Activated CD8-positive, alpha-beta memory T cell treated with anti-CD3 and anti-CD28 coated beads for 4 hours (primary cell): ENCODE measurements at places on chromosomes 1 and 21.
A peak's percentile ranks its signal among the peaks of the same experiment; 100 is the strongest.

DNA sequence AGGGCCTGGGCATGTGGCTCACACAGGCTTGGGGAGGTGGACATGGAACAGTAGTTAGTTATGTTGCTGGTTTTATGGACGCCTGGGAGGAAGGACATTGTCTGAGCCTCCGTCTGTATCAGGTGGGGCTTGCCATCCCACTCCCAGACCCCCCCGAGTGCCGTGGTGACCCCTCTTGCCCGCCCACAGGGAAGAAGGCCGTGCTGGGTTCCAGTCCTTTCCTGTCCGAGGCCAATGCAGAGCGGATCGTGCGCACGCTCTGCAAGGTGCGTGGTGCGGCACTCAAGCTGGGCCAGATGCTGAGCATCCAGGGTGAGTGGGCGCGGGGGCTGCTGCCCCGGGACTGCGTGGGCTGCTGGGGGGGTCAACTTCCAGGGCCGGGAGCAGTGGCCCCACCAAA, 41.7 kb downstream of the COQ8A start:
- no peak for DNase-seq

- DNase-seq = no peak
Observed at GRCh38 chr1:117644696-117645311, 39.0 kb downstream of the TENT5C start.

GRCh38 chr1:189431447-189431846, 1046.2 kb downstream of the BRINP3 start:
- DNase-seq = no peak

- no peak for DNase-seq
Observed at GRCh38 chr1:234869182-234870019, 259.2 kb downstream of the TOMM20 start.

- no peak for DNase-seq
Observed at GRCh38 chr21:42939582-42940413, 14.4 kb upstream of the ERVH48-1 start.

DNA sequence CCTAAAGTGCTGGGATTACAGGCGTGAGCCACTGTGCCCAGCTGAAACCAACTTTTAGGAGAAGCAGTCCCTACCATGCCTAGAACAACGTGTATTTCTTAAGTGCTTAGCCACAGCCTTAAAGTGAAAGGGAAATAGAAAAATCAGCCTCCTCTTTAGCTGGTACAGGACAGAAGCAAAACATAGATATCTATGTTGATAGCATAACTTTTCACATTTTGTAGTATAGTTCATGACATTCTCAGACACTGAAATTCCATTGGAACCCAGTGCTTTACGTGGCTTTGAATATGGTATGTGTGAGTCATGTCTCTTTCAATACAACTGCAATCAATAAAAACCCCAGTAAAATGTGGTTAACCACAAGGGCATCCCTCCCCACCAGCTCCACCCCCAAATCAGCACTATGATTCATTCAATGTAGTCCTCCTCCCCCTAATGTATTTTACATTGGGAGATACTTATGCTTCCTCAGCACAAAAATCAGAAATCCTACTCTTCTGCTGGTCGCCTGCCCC, 32.1 kb downstream of the TGFB2 start:
- peak; percentile 34 for DNase-seq

- DNase-seq = no peak
Observed at GRCh38 chr1:9031484-9032259, 5.4 kb upstream of the SLC2A7 start.

GRCh38 chr1:30689901-30690645, 33.3 kb downstream of the MATN1 start:
- DNase-seq = no peak

DNA sequence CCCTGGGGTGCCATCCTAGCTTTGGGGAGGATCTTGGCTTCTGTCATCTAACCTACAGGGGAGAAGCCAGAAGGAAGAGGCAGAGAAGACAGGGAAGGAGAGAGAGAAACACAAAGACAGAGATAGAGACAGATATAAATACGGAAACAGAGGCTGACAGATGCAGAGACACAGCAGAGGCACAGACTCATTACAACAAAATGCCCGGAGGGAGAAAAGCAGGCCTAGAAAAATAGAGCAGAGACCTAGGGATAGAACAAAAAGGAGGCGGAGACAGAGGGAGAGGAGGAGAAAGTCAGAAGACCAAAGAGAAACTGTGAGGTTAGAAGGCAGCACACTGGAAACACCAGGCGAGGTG, 1.9 kb downstream of the PEAR1 start:
- DNase-seq = no peak

GRCh38 chr1:110916669-110917306, 43.8 kb downstream of the CD53 start:
- no peak for DNase-seq

DNA sequence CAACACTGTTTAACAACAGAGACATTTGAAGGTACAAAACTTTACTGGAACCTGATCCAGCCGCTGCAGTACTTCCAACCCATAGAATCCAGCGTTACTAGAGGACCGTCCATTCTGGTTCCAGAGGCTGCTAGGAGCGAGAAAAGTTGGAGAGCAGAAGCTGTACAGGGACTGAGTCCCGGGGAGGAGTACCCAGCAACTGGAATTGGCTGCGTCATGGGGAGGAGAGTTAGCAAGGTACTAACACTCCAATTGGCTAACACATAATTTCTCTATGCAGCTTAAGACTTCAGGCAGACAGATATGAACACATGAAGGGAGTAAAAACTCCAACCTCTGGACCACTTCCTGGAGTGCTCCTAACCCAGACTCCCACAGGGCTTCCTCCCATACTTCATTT, 2.1 kb upstream of the QSOX1 start:
- DNase-seq = no peak

DNA sequence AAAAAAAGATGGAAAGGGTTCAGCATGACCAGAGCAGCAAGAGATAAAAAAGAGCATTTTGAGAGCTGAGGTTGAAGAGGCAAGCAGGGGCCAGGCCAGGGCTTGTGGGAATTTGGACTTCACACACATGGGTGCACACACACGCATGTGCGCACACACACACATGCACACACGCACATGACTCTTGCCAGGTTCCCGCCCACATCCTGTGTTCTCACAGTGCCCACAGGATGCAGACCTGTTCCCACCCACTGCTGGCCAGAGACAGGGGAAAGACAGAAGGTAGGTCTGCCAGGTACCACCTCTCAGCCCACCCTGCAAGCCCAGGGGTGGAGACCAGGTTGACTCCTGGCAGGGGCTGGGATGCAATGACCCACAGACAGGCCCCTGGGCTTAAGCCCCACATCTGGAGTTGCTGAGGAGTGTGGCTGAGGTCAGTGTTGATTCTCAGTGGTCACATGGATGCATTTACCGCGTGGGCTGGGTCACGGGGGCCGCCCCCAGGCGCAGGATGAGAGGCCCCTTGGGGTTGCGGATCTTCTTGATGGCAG, 4.4 kb downstream of the COL16A1 start:
- DNase-seq = no peak

- DNase-seq = no peak
Observed at GRCh38 chr21:25934771-25935224, 200.0 kb downstream of the GABPA start.

DNA sequence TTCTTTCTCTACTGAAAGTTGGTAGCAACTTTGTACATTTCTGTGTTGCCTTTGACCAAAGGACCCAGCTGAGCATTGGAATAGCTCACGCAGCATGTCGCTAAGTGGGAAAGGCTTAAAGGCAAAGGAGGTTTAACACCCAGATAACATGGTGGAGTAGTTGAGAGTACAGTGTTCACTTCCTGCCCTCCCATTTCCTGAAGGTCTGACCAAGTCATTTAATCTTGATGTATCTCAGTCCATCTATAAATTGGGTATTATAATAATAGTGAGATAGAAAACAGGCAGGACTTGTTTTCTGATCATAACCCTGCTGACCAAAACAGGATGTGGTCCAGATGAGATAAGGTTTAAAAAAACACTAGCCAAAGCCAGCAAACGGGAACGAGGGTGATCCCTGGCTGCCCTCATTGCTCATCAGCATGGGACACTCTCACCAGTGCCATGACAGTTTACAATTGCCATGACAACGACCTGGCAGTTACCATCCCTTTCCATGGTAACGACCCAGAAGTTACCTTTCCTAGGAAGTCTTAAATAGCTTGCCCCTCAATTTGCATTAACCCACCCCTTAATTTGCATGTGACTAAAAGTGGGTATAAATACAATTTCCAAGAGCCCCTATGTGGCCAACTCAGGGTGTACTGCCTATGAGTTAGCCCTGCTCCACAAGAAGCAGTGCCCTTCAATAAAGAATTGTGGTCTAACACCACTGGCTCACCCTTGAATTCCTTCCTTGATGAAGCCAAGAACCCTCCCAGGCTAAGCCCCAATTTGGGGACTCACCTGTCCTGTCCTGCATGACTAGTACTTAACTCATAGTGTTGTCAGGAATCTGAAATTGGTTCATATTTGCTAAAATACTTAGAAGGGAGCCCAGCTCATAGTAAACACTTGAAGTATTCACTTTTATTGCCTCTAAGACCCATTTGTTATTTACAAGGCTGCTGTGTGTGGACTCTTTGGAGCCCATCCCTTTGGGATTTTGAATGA, 28.4 kb upstream of the FHAD1 start:
- DNase-seq = no peak

DNA sequence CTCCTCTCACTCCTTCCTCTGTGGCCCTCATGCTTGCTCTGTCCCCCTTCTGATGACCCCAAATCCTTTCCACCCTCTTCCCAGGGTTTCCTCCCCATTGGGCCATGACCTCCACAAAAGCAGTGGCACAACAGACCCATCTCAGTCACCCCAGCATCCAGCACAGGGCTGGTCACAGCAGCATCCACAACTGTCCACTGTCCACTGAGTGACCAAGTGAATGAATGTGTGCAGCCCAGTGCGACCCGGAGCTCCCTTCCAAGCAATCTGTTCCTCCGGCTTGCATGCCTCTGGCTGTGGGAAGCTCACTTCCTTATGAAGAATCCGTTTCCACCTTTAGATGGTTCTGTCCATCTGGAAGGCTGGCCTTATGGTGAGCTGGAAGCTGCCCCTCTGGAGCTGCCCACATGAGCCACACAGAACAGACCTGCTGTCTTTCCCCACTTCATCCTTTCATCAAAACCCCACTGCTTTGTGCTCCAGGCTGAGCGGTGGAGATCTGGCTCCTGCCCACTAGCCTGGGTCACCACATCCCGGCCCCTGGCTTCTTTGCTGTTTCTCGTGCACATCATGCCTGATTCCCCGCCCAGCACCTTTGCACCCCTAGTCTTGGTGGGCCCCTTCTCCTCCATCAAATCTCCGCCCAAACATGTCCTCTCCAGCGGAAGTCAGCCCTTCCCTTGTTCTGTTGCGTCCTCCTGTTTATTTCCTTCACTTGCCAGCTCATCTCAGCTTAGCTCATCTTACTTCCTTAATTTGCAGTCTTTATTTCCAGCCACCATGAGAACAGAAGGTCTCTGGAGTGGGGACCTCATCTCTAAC, 56.4 kb downstream of the EDN2 start:
- no peak for DNase-seq

DNA sequence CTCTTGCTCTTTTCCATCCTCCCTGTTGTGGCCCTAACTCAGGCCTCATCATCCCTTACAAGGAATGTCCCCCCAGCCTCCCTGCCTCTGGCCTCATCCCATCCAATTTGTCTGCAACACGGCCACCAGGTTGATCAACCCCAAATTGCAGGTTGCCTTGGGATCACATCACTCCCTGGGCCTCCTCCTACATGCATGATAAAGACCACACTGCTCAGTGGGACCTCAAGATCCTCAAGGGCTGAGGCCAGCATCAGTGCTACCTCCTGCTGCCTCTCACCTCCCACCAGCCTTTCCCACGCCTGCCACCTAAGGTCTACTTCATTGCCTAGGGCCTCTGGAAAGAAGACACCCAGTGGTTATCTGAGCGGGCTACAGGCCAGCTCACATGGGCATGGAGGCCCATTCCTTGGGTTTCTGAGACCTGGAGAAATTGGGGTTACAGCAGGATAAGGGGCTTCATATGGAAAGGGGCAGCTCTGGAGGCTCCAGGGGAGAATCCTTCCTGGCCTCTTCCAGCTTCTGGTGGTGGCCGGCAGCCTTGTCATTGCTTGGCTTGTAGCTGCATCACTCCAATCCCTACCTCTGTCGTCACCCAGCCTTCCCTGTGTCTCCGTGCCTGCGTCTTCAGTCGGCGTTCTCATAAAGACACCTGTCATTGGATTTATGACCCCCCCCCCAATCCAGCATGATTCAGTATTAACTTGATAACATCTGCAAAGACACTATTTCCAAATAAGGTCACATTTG, 60.5 kb downstream of the KLHDC7A start:
- DNase-seq = no peak

- no peak for DNase-seq
Observed at GRCh38 chr1:247180581-247180980, 8.8 kb upstream of the ZNF124 start.

- DNase-seq = peak; percentile 81
Observed at GRCh38 chr1:227542153-227543120, 20.9 kb upstream of the ZNF678 start.

DNA sequence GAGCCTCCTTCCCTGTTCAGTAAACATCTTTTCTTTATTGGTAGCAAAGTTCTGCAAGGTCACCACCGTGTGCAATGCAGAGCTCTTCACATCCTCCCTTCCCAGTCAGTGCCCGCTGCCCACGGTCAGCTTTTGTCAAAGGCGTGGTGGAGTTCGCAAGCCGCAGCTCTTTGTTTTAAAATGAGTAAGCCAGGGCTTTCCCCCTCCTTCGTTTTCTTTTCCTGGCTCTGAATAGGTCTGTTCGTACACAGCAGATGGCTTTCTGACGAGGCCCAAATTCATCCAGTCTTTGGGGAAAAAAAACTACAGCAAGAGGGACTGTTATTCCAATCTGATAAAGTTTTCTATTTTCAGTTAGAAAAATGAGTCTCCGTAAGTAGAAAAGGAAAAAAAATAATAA, 153.2 kb downstream of the LRIG2 start:
- DNase-seq = no peak

DNA sequence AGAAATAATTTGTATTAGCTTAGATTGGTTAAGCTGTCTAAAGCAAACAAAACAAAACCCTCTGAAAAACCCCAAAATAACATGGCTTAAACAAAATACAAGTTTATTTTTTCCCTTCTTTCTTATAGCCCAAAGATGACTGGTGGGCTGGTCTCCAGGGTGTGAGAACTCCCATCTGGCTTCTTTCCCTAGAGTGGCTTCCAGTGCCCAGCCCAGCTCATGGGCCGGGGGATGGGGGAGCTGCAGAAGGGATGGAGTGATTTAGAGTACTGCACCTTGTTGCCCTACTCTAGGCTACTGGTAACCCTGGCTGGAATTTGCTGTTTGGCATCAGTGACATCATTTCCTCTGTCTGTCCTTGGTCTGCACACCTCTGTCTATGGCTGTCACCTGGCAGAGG, 223.0 kb downstream of the PBX1 start:
- DNase-seq = no peak

- no peak for DNase-seq
Observed at GRCh38 chr1:202165267-202165941, 5.0 kb upstream of the PTPN7 start.

DNA sequence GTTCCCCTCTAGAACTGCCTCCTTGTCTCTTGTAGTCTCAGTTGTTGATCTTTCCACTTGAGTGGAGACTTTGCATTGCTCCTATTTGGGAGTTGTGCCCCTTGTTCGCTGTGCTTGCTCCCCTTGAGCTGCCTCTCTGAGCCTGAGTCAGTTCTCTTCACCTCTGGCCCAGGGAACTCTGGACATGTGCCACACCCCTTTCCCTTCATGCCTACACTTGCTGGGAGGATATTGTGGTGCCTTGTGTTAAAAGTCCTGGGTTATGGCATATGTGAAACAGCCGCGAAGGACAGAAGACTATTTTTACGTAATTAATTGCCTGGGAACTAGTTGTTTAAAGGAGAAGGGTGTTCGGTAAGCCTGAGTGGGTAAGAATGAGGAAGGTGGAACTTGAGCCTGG, 32.2 kb upstream of the RPTN start:
- no peak for DNase-seq

- no peak for DNase-seq
Observed at GRCh38 chr1:62870148-62870547, 86.2 kb downstream of the ATG4C start.
